ENCODE measurements at places on chromosomes 7 and 10.

- peak; percentile 90 for DNase-seq
Measured at GRCh38 chr7:41103331-41103730, 599.6 kb downstream of the INHBA start.

DNA sequence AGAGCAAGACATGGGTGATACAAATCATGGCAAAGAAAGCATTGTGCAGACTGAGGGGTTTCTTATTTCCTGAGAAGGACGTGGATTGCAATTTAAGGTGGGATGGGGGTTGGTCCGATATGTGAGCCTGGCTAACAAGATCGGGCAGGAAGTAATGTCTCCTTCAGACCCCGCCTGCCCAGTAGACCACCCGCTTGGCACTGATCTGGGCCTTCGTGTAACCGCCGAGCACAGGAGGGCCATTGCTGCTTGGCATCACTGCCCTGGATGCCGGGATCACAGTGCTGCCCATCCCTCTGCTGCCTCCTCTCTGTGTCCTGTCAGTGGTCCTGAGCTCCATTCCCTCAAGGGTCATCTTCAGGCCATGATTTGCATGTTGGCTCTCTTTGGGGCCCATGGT is 214.6 kb upstream of the ZNF32 start:
- no peak for DNase-seq

- DNase-seq, result peak; percentile 33
Measured at GRCh38 chr10:45235798-45236220, 79.6 kb downstream of the OR13A1 start.

DNA sequence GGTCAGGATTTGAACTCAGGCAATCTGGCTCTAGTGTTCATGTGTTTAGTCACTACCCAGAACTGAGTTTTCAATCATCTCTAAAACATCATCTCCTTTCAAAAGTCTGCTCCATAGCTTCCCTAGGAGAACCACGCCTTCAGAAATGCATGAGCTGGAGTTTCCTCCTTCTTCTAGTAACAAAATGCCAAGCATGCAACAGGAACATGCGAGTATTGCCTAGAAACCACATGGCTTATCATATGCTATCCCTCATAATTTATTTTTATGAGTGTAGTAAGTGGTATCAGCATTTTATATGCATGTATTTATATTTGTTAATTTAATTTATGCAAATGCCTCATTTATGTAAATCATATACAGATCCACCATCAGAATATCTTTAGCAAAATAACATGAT is 170.9 kb downstream of the RAB11FIP2 start:
- no peak for DNase-seq

DNA sequence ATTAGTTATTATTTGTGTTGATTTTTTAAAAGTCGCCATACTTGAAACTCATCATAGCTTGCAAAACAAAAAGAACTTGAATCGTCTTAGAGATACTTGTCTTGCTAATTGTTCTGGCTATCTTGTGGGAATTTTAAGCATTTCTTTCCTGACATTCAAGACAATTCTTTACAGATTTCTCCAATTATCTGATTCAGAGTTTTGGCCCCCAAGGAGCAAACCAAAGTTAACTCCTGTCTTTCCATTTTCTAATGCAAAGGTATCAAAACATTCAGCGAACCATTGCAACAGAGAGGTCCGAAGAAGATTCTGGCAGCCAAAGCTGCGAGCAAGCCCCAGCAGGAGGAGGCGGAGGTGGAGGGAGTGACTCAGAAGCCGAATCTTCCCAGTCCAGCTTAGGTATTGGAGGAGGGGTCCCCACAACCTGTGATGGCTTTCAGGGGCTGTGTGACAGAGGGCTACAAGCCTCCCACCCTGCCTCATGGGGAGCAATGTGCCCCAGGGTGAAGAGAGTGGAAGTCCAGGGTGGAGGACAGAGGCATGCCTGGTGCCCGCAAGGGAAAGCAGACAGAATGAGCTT is 119.4 kb upstream of the STK17A start:
- no peak for DNase-seq
